ENCODE measurements at places on chromosomes 6 and 20. TPM values are rescaled to one million over a fixed set of nuclear protein-coding genes. Genes with fewer than 3 reads are reported as not detected.

- DNase-seq, result no peak
These were observed 342.4 kb upstream of the PLCB4 start for GRCh38 chr20:8726460-8726859.

- DNase-seq, result no peak
These were observed 438.7 kb upstream of the POU3F2 start for GRCh38 chr6:98395610-98396166.

DNA sequence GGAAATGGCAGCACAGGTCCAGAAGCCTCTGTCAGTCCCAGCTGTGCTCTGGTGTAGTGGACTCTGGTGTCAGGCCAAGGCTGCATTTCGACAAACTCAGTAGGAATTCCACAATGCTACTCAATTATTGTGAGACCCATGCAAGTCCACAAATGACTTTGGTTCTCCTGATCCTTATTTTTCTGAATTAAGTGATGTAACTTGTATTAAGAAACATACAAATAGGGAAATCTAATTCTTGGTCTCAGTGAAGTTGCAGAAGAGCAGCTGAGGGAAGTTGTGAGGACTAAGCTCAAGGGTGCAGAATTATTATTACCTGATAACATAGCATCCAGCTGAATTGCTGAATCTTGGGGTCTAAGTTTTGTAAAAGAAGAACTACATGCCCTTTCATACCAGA is 116.8 kb downstream of the MAFB start:
- no peak for DNase-seq

The SMIM8 gene
- total RNA-seq, result 11.2 TPM

DNA sequence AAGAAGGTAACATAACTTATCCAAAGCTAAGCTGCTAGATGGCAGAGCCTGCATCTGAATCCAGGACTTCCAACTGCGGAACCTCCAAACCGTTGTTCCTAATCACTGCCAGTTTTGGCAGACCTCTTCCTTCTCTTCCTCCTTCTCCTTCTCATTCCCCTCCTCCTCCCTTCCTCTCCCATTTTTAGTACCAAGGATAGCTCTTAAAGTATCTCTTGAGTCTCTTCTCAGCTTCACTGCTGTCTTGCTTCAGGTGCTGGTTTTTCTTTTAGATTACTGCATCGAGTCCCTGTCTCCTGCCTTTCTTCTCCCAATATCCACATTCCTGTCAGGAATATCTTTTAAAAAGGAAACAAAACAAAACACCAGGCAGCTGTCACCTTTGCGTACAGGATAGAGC is 77.1 kb downstream of the CDYL start:
- no peak for DNase-seq

- no peak for DNase-seq
These were observed 6.8 kb downstream of the ADA start for GRCh38 chr20:44644667-44645131.

DNA sequence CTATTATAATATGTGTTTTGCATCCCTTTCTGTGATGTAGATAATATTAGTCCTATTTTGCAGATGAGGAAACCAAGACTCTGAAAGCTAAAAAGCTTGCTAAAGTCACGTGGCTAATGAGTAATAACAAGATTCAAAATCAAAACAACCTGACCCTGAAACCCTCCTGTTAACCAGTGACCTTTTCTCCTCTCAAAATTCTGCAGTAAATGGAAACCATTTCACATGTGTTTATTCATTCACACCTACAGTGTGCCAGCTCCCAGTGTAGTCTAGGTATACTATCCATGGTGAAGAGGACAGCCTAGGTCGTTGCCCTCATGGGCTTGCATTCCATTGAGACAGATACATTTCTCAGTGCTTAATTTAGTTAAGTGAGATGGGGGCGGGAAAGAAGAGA is 30.6 kb upstream of the PHACTR2 start:
- no peak for DNase-seq

- no peak for DNase-seq
These were observed 262.3 kb downstream of the TBC1D7 start for GRCh38 chr6:13066050-13066449.

The ESF1 gene
- 25.3 TPM for total RNA-seq

DNA sequence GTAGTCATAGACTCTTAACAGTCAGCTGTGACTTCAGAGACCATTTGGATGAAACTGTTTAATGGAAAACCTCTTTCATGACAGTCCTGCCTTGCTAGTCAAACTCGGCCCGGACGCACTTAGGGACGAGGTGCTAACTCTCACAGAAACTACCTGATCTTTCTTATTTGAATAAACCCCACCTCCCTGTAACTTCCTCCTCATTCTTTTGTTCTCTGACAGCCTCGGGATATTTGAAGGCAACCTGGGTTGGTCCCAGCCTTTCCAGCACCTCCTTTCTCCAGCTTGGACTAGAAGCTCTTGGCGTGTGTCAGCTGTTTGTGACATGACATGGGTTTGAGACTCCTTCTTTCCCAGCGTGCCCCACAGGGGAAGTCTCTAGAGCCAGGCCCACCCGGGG is 175.3 kb upstream of the EXOC2 start:
- DNase-seq, result no peak

- DNase-seq, result no peak
These were observed 38.4 kb downstream of the THBS2 start for GRCh38 chr6:169215201-169215681.

The OXT gene
- not detected for total RNA-seq

Data from WTC11 (cell line).